NCI-H510A (cell line): ENCODE measurements at places on chromosomes 12 and 14.

GRCh38 chr12:109518820-109519665 lies 41.6 kb downstream of the UBE3B start:
- DNase-seq = peak; percentile 31

- DNase-seq = peak; percentile 53
Observed at GRCh38 chr14:85444635-85445034, 85.3 kb upstream of the FLRT2 start.

GRCh38 chr12:59194794-59195193 lies 274.5 kb upstream of the LRIG3 start:
- DNase-seq = no peak

GRCh38 chr12:122560138-122560537 lies 33.1 kb downstream of the KNTC1 start:
- no peak for DNase-seq

DNA sequence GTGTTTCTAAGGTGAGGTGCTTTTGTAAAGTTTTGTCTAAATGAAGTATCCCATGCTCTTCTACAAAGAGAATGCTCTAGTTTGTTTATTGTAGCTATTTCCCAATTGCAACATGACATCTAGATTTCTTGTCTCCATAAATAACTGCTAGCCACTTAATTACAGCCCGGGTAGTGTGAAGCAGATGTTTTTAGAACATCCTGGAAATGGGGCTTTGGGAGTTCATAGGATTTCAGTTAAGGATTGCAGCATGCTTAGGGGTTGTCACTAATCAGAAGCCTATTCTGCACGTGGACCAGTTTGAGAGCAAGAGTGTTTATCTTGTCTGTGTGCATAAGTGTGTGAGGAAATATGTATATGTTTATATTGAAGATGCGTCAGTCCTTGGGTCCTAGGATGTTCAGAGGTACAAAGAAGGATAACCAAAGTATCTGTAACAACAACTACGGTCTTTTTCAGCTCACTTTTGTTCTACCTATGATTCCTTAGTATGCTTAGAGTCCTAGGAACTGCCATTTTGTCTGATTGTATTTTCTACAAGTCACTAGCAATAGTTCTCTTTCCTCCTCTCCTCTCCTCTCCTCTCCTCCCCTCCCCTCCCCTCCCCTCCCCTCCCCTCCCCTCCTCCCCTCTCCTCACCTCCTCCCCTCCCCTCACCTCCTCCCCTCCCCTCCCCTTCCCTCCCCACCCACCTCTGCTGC lies 135.3 kb downstream of the ACSS3 start:
- no peak for DNase-seq

- DNase-seq = no peak
Observed at GRCh38 chr14:99955826-99956455, 109.3 kb upstream of the EVL start.

DNA sequence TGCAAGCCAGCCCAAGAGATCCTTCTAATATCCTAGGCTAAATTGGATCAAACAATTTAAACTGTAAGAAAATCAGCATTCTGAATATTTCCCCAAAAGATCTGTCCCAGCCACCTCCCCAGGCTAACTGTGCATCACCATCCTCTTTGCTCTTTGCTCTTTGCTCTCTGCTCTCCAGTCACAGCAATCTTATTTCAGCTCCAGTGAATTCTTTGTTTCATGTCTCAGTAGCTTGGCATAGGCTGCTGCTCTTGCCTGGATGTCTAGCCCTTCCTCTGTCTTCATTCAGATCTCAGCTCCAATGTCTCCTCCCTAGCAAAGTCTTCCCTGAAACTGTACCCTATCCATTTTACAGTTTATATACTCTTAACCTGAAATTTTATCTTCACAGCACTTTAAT lies 399.8 kb upstream of the USP15 start:
- DNase-seq = no peak

GRCh38 chr12:124923905-124924734 lies 9.7 kb upstream of the UBC start:
- DNase-seq = no peak

GRCh38 chr12:122097927-122098756 lies 19.6 kb downstream of the MLXIP start:
- DNase-seq = peak; percentile 80

- no peak for DNase-seq
Observed at GRCh38 chr14:104367866-104368750, 211.5 kb upstream of the C14orf180 start.

DNA sequence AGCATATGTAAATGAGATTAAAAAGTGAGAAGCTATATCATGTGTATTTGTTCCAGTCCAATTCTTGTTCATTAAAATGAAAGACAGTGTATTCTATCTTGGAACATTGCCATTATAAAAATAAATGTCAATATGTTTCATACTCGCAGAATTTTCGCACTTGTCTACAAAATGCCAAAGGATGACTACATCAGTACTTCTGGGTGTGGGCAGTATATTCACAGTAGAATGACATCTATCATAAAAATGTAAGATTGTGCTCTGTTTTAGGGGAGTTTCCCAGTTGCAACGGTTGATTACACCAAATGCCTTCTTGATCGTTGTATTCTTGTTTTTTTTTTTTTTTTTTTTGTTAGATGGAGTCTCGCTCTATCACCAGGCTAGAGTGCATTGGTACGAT lies 292.3 kb upstream of the E2F7 start:
- DNase-seq = no peak

GRCh38 chr14:105426416-105427130 lies 6.9 kb downstream of the MTA1 start:
- no peak for DNase-seq

DNA sequence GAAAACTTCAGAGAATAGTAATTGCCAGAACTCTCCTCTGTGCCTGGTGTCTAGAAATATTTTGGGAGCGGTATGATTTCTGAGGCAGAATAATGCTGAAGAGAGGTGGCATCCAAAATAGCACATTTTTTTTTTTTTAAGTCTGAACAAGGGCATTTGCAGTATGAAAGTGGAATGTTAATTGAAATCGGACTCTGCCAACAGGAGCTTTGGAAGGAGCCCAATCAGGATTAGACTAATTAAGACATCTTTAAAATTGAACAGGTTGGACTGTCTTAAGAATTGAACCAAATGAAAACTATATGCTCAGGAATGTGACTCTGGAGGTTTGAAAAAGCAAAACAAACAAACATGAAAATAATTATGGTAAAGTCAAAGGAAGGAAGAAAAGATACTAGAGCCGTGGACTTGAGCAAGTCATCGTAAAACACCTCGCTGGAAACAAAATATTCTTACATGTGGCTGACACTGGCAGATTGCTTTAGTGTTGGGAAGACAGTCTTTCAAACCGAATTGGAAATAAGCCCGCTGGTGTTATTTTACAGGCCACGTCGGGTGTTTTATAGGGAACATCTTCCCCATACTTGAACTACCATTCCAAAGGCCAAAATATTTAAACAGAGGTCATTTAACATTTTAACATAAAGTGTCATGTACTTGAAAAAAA lies 436.3 kb downstream of the VRK1 start:
- DNase-seq = no peak

- peak; percentile 24 for DNase-seq
Observed at GRCh38 chr14:70821584-70822529, 12.5 kb upstream of the MAP3K9 start.

DNA sequence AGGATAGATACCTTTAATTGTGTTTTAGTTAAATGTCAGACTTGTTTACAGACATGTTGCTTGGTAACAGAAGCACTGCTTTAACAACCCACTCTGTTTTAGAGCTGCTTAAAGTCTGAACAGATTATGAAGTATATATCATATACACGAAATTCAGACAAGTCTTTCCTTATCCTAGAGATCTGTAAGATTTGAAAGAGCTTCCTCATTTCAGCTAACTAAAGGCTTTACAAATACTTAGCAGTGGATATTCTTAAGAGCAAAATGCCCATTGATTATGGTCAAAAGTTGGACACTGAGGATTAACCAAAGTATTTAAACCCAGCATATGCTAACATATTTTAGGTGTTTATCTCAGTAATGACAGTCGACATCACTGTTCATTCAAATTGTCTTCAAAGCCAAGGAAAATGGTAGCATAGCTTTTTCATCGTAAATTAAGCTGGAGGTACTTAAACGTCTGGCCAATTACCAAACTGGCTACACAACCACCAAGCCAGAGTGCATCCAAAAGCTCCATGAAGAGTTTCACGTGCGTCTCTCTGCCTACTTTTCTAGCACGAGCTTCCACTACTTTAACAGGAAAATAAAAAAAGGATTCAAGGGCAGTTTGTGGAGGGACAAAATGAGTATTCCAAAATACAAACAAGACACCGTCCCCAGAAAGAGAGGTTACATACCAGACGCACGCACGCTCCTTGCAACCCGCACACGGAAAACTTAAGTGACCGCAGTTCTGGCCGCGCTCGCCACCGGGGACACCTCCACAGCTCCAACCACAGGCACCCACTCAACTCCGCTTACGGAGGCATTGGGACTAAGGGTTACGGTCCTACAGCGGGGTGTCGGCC lies 565 bp downstream of the CEP83 start:
- DNase-seq = peak; percentile 31

GRCh38 chr12:2609020-2609419 lies 185.8 kb upstream of the FKBP4 start:
- DNase-seq = no peak

DNA sequence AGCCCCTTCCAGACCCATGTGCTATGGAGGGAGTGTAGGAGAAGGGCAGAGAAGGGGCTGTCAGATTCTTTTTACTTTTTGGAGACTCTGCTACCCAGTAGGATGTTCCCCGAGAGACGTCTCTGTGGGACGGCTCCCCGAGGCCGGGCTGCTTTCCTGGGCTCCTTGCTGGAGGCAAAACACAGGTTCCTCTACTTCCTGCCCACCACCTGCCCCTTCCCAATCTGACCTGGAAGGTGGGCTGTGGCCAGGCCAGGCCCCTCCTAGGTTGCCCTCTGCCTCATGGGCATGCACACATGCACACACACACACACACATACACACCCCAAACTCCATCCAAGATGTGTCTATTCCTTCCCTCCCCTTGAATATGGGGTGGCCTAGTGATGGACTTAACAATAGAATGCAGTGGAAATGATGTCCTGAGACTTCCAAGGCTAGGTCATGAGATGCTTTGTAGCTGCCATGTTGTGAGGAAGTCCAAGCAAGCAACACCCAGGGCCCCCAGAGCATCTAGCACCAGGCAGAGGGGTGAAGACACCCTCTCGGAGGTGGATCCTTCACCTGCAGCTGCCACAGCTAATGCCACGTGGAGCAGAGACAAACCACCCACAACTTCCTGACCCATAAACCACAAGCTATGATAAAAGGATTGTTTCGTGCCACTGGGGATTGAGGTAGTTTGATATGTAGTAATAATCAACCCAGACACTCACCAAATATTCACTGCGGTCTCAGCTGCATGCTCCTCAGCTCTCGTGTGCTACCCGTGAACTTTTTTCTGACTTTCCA lies 1.6 kb upstream of the ASB2 start:
- DNase-seq = no peak

- DNase-seq = no peak
Observed at GRCh38 chr12:31603546-31604009, 12.6 kb upstream of the DENND5B start.

DNA sequence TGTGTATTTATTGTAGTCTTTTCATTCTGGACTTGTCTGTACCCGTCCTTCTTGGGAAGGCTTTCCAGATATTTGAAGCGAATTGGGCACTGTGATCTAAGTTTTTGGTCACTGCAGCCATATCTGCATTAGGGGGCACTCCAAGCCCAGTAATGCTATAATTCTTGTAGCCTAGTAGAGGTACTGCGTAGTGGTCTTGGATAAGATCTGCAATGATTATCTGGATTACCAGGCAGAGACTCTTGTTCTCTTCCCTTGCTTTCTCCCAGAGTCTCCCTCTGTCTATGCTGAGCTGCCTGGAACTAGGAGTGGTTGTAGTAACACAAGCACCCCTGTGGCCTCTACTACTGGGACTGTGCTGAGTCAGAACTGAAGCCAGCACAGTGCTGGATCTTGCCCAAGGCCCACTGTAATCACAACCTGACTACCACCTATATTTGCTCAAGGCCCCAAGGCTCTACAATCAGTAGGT lies 30.0 kb downstream of the SLC38A2 start:
- no peak for DNase-seq

DNA sequence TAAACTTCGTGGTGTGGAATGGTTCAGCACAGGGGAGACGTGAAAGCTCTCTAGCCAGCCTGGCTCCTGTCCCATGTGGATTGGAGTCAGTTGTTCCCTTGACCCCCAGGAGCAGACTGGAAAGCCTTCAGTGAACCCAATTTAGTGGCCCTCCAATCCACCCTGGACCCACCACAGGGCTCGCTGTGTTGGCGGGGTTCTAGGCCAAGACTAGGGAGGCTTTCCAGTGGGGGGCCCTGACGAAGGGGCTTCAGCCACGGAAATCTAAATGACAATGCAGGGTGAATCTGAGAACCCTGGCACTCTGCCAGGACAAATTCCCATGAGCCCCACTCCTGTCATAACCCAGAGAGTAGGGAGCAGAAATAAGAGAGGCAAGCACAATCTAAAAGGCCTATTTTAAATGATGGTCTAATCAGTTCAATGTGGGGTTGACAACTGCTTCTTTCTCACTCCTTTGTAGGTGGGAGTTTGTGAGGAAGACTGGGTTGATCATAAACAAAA lies 110.8 kb downstream of the SLC35F4 start:
- DNase-seq = no peak

DNA sequence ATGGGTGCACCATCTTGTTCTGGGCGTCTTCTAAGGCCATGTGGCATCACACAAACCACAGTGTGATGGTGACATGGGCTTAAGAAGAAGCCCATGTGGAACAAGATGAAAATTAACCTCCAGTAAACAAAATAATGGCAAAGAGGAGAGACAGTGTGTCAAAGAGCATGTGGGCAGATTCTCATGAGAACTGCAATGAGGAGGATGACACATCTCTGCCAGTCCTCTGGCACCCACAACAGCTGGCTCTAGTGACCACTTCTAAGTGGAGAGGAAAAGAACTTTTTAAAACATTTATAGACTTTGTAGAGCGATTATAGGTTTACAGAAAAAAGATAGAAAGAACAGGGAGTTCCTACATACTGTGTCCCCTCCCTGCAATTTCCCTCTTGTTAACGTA lies 401.4 kb downstream of the ATP23 start:
- DNase-seq = no peak

DNA sequence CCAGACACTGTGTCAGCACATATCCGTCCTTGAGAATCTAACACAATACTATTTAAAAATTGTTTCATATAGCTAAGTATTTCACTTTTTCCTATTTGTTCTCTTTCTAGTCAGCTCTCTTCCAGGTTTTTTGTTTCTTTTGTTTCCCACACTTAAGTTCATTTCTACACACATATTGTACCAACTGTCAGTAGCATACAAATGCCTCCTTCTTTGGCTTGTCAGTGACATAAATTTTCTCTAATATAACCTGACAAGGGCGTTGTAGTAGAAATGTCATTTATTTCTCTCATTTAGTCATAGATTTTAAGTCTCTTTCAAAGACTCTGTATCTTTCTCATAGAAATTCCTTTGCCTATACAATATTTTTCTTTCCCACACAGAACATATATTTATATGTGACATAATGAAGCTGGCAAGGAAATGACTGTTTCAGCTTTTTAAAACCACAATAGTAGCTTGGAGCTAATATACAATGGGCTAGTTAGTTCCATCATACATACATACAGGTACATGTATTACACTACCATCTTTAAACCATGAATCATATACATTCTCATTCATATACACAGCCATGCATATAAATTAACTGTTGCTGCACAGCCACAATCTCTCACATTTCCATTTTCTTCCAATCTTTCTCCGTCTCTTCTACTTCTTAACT lies 42.3 kb upstream of the EPS8 start:
- no peak for DNase-seq
